Stimulated activated CD4-positive, alpha-beta T cell treated with anti-CD3 and anti-CD28 coated beads, Interleukin-15, amount 100 ng/mL, for 1 hour (primary cell): ENCODE measurements at places on chromosomes 2 and 18.

DNA sequence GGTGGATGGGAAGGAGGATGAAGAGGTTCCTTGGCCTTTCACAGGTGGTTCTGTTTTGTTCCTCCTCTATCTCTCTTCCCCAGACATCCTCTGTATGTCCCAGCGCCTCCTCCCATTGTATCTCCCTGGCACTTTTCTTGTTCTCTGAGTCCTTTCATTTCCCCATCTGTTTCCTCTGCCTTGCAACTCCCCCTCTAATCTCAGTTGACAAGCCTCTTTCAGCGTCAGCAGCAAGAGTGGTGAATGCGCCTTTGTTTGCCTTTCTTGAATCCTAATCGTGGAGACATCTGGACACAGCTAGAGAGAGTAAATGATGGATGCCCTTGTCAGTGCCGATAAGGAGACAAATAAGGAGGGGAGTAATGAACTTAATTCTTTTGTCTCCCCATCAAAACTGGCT lies 167.0 kb downstream of the NDUFA10 start:
- DNase-seq, result no peak

DNA sequence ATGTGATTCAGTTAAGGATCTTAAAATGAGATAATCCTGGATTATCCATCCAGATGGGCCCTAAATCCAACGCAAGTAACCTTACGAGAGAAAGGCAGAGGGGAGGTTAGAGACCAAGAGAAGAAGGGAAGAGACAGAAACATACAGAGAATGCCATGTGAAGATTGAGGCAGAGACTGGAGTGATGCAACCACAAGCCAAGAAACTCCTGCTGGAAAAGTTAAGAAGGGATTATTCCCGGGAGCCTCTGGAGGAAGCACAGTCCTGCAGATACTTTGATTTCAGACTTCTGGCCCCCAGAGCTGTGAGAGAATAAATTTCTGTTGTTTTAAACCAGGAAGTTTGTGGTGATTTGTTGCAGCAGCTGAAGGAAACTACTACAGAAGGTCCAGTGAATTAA lies 992.7 kb downstream of the BCL11A start:
- DNase-seq, result no peak

DNA sequence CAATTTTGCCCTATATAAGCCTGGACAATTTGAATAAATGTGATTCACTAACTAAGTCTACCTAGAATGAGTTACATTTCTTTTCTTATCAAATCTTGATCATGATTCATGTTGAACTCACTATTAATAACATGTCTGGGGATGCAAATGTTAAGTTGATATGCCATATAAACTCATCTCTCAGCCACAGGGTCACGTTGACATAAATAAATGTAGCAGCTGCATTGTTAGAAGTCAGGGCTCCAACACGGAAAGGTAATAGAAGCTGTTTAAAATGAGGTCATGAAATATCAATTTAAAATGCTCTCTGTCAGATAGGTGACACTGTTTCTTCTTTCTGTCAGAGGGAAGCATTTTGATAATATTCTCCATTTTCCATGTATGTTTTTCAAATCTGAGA lies 521.9 kb downstream of the CCDC85A start:
- no peak for DNase-seq

GRCh38 chr2:27963472-27963871 lies 72.9 kb downstream of the BABAM2 start:
- no peak for DNase-seq

DNA sequence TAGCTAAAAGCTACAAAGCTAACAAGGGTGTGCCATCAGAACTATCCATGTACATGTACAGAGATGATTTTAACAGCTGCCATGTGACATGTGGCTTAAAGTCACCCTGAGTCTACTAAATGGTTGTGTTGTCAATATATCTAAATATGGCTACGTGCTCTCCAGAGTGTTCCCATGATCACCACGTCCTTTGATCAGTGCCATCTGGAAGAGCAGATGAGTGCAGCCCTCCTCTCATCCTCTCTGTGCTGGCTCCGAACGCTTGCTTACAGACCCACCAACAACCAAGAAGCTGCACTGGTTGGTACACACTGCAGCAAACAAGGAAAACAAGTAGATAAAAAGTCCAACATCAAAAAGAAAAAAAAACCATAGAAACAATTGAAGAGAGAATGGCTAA lies 88.6 kb upstream of the NARS1 start:
- DNase-seq, result no peak

DNA sequence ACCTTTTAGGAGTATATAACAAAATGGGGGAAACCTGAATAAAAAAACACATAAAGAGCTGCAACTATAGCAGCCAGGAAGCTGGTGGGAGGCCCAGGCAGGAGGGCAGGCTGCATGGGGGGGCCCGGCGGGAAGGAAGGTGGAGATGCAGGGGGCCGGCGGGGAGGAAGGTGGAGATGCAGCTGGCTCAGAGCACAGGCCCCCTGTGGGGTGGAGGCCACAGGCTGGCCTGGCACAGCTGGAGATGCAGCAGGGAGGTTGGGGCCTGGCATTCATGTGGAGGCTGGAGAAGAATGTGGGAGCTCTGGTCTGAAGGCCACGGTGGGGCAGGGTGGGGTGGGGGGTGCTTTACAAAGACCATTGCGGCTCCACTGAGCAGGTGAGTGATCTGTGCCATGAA lies 31.4 kb downstream of the FAM228A start:
- no peak for DNase-seq
